ENCODE measurements at places on chromosomes 2 and 18.

GRCh38 chr2:133608291-133608690 lies 40.0 kb upstream of the NCKAP5 start:
- no peak for DNase-seq

- DNase-seq = no peak
Observed at GRCh38 chr2:219488844-219489194, 9.9 kb upstream of the GMPPA start.

DNA sequence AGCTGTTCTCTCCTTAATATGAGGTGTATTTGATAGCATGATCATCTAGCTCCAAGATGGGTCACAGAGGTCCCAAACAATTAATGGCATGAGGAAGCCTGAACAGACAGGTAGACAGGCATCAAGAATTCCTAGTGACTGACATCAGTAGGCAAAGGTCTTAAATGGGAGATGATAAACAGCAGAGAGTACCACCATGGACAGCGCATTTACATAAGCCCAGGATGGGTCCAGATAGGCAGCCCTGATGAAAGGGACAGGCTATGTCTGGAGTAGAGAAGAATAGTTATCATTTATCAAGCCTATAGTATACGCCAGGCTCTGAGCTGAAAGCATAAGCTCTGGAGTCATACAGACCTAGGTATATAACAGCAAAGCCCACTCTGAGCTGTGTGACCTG lies 434.7 kb upstream of the SETBP1 start:
- DNase-seq = no peak

- DNase-seq = no peak
Observed at GRCh38 chr2:86232910-86233309, 33.7 kb downstream of the MRPL35 start.

GRCh38 chr2:134228493-134228903 lies 25.4 kb upstream of the MGAT5 start:
- DNase-seq = no peak

- DNase-seq = peak; percentile 45
Observed at GRCh38 chr2:231699006-231699405, 9.3 kb upstream of the PTMA start.

DNA sequence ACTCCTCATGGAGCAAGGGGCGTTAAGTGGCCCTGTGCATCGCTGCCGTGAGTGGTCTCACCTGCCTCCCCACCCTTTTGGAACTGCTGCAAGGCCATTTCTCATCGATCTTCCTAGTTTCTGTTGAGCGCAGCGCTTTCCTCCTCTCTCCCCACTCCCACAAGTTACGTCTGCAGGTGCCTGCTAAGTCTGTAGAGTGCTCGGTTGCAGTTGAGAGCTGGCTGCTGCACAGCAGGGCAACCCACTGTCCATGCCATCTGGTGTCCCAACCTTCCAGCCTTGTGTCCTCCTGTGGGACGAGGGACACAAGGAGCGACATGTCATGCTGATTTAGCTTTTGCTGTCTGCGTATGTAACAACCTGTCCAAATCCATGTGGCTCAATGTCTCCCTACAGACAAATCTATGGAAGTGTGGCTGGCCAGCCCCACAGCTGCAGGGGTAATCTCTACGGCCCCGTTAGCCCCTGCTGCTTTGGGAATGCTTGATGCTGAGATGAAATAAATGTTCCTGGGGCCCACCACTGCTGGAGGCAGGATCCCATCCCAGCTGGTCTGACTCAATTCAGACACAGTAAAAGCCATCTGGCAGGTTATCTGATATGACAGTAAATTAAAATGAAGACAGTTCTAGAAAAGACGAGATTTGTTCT lies 68.1 kb upstream of the TCF7L1 start:
- no peak for DNase-seq

DNA sequence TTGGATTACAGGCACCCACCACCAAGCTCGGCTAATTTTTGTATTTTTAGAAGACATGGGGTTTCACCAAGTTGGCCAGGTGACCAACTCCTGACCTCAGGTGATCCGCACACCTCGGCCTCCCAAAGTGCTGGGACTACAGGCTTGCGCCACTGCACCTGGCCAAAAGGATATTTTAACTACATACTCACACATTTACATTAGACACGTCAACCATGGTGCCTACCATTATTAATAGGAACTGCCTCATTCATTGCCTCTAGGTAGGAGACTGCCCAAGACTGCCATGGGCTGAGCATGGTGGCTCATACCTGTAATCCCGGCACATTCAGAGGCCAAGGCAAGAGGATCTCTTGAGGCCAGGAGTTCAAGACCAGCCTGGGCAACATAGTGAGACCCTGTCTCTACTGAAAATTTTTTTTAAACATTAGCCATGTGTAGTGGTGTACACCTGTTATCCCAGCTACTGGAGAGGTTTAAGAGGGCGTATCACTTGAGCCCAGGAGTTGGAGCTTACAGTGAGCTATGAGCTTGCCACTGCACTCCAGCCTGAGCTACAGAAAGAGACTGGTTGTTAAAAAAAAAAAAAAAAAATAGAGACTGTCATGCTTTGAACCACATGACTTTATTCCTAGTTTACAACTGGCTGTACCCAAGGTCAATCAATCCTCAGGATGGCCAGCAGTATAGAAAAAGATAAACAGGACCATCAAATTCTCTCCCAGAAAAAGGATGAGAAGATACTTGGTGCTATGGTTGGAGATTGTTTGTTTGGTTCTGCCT lies 31.1 kb upstream of the EPC2 start:
- DNase-seq = no peak

DNA sequence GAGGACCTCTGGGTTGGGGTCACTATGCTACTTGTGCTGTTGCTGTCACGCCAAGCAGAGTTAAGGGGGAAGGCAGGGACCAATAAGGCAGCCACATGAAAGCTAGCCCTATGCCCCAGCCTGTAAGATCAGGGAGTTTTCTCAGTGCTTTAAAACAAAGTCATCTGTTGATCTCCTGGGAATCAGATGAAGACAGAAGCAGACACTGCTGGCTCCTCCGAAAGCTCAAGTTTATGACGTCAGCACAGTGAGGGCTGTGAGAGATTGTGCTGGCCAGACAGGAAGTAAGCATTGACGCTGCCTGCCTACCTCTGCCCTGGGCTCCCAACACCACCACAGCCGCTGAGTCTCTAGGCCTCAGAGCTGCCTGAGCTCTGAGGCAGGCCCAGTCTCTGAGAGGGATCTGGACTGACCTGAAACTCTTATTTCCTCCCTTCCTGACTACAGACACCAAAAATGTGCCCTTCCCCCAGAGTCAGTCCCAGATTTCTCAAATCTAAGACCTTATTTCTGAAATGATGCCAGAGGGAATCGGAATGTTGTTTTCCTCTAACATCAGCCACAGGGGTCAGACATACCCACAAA lies 118.1 kb upstream of the EPAS1 start:
- DNase-seq = peak; percentile 96

DNA sequence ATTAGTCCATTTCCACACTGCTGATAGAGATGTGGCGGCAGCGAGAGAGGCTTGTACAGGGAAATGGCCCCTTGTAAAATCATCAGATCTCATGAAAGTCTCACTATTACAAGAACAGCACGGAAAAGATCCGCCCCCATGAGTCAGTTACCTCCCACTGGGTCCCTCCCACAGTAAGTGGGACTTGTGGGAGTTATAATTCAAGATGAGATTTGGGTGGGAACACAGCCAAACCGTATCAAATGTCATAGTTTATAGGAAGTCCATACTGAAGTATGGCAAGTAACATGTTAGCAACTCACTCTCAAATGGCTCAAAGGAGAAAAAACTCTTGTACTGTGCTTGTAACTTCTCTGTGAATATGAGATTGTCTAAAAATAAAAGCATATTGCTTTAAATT lies 56.1 kb downstream of the FARP2 start:
- DNase-seq = peak; percentile 93

GRCh38 chr2:110741491-110741980 lies 9.2 kb downstream of the ACOXL start:
- DNase-seq = no peak

GRCh38 chr2:81196933-81197628 lies 892.5 kb upstream of the LRRTM1 start:
- DNase-seq = no peak

DNA sequence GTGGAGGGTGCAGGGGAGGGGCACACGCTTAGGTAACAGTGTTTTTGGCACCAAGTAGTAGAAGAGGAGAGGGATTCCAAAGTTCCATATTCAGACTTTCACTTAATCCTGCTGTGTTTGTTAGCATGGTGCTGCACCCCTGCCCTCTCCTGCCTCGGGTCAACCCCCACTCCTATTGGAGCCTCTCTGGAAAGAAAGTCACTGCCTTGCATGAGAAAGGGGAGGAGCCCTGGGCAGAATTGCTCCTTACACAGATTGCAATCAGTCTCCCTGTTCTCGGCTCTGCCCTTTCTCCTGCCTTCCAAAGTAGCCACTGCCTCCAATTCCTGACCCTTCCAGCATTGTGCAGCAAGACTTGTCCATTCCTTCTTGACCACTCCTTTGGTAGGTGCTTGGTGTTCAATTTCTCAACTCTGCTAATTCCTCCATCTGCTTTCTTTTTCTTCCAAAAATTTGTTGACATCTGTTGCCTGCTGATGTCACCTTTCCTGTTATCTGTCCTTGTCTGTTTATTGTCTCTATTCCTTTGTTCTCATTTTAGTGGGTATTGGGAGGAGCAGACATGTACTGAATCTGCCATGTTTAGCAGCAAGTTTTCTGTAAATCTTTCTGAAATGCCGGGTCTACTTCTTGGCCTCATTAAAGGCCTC lies 225.4 kb downstream of the LOXHD1 start:
- DNase-seq = no peak

- DNase-seq = no peak
Observed at GRCh38 chr2:165635532-165635931, 158.5 kb downstream of the GALNT3 start.

DNA sequence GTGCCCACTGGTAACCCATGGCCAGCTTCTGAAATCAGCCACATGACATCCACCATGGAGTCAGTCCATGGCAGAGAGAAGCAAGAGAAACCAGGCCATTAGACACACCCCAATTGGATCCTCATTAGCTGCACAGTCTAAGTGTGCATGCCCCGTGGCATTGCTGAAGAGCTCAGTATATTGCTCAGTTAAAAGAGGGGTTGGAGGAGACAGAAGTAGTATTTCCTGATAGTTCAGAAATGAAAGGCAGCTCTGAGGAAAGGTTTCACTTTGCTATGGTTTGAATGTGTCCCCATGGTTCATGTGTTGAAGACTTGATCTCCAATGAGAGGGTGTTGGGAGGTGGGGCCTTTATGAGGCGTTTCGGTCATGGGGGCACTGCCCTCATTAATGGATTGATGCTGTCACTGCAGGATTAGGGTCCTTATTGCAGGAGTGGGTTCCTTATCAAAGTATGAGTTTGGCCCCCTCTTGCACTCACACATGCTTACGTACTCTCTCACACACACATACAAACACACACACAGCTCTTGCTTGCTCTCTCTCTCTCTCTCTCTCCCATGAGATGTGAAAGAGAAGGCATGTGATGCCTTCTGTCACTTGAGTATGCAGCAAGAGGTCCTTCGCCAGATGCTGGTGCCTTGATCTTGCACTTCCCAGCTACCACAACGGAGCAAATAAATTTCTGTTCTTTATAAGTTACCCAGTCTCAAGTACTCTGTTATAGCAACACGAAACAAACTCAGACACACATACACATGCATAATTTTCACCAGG lies 58.0 kb downstream of the TMEM163 start:
- DNase-seq = no peak

GRCh38 chr2:48330430-48330829 lies 199.5 kb upstream of the STON1 start:
- no peak for DNase-seq

GRCh38 chr2:178449700-178450523 lies 1.1 kb downstream of the PRKRA start:
- DNase-seq = no peak

DNA sequence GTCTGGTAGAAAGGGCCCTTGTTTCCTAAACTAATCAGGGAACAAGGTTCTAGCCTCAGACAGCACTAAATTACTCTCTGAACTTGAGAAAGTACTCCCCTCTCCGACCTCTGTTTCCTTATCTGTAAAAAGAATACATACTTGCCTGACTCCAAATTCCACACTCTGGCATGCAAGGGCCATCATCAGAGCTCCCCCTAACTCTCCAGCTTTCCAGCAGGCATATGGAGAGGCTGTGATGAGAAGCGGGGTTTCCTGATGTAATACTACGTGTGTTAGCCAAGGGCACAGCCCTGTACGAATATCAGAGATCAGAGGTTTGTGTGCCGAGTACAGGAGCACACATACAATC lies 1.8 kb upstream of the EVA1A start:
- DNase-seq = no peak

- DNase-seq = no peak
Observed at GRCh38 chr2:170267071-170267470, 89.1 kb downstream of the MYO3B start.

- no peak for DNase-seq
Observed at GRCh38 chr18:49886891-49887764, 73.8 kb upstream of the ACAA2 start.

- peak; percentile 42 for DNase-seq
Observed at GRCh38 chr18:58674863-58675472, 3.7 kb downstream of the MALT1 start.

DNA sequence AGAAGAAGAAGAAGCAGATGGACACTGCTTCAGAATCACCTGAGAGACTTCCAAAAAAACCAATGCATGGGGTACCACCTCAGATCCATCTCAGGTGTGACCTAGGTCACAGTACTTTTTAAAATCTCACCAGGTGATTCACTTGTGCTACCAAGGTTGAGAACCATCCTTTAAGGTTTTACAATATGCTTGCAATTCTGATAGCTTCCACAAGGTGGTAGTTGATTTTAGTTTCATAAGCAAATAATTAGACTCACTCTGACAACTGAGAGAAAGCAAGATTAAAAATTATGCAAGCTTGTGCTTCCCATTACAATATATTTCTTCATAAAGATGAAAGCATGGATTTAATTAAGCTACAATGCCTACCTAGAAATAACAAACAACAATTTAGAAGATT lies 355.1 kb downstream of the EN1 start:
- peak; percentile 31 for DNase-seq

- DNase-seq = no peak
Observed at GRCh38 chr2:106097038-106098000, 96.8 kb downstream of the UXS1 start.

DNA sequence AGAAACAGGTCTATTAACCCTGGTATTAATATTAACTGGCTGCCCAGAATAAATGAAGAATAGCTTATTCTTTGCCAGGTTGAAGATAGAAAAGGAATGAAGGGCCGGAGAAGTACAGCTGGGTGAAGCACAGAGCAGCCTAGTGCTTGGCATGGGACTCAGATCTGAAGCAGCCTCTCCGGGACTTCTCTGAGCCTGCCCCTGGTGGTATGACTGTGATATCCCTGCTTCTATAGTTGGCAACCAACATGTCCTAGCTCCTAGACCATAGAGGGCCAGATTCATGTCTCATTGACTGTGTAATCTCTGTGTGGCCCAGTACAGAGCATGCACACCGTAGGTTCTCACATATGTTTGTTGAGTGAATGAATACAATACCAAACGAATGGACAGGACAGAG lies 107.8 kb downstream of the MSH2 start:
- no peak for DNase-seq

DNA sequence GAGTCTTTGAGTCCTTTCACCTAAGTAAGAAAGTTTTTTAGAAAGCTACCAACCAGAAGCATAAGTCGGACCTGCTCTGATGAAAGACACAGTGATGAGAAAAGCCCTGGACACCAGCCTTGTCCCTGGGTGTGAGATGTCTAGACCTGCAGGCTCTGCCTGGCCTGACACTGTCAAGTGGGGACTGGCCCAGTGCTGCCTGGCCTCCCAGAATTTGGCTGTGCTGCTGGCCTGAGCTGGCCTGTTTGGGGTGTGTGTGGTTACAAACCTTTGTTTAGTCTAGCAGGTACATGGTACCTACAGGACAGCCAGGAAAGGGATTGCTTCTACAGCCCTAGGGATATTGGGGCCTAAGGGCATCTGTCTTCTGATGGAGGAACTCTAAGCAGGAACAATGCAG lies 48.3 kb downstream of the ASB1 start:
- no peak for DNase-seq

Measured in fibroblast of skin of right quadriceps (primary cell).